Esophagus squamous epithelium (tissue), 5 donors: ENCODE measurements at places on chromosomes 13 and 19.

DNA sequence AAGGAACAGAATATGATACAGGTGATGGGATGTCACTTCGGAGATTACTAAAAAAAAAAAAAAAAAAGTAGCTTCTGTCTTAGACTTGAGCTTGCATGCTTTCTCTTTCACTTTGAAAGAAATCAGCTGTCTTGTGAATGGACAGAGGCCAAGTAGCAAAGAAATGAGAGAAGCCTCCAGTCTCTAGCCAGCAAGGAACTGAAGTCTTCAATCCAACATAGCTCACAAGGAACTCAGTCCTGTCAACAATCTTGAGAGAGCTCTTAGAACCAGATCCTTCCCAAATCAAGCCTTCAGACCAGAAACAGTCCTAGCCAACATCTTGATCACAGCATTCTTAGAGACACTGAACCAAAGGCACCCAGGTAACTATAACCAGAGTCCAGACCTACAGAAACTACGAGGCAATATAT, 7.7 kb downstream of the N4BP2L2 start:
- DNase-seq = no peak

GRCh38 chr13:98977568-98978265, at the start of gene DOCK9:
Gene DOCK9 (minus strand): TSS chr13:98978064. CDS start chr13:98977909, 155 bp downstream.
- no peak for DNase-seq

DNA sequence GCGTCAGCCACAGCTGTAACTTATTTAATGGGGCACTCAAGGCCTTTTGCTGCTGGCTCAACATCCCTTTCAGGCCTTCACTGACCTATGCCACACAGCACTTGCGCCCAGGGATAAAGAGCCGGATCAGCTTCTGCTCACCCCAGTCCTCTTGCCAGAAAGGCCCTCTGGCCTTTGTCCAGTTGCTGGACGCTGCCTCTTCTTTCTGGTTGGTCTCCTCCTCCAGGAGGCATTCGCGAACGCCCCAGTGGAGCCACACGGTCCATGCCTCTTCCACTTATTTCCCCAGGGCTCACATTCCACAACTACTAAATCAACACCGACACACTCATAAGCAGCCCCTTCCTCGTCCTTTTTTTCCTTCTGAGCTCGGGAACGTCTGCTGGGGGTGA, 3.7 kb upstream of the ZNF329 start:
- no peak for DNase-seq

DNA sequence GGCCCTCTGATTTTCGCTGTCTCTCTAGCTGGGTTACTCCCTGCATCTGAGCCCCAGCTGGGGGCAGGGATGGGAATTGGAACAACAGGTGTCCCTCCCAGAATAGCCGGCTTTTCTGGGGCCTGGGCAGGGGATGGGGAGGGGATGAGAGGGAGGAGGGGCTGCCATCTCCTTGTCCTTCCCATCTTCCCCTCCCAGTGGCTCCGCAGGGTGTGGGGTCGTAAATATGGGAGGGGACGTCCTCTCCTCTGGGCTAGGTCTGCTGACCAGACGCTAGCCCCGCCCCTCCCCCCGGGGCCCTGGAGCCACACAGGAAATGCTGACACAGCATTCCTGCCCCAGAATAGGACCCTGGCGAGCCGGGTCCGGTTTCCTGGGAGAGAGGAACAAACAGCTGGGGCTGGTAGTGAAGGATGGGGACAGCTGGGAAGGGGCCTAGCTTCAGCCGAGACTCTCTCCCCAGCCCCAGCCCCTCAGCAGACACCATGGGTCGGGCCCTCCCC, 1.1 kb downstream of the RYR1 start:
- no peak for DNase-seq

DNA sequence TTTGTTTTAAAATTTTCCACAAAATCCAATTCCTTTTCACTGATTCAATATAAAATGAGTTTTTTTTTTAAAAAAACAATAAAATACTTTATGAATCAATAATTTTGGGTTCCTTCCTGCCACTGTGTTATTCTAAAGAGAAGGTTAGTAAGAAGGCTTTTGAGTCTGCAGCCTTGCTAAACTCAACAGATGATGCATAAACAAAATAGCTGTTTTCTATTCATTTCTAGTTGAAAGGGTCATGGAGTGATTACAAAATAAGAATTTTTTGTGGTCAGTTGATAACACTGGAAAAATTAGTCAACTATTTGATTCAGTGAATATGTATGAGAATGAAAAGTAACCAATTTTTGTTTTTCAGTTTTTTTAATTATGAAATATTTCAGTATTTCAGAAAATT, 169.9 kb downstream of the VWA8 start:
- DNase-seq = no peak

DNA sequence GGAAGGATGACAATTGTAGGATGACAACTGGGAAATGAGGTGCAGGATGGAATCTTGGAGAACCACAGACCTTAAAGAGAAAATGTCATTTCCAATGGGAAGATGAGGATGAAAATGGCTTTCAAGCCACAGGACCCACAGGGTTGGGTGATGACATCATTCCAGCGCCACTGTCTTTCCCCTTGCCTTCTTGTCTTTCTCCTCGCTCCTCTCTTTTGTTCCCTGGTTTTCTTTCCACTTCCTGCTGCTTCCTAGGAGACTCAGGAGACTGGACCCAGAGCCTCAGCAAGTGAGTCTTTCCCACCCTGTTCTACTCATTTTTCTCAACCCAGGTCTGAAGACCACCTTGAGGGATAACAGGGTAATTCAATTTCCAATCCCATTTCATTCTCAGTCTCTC, 548.8 kb downstream of the FGF9 start:
- DNase-seq = no peak

- DNase-seq = no peak
Observed at GRCh38 chr13:30481241-30481760, 15.6 kb upstream of the HMGB1 start.

DNA sequence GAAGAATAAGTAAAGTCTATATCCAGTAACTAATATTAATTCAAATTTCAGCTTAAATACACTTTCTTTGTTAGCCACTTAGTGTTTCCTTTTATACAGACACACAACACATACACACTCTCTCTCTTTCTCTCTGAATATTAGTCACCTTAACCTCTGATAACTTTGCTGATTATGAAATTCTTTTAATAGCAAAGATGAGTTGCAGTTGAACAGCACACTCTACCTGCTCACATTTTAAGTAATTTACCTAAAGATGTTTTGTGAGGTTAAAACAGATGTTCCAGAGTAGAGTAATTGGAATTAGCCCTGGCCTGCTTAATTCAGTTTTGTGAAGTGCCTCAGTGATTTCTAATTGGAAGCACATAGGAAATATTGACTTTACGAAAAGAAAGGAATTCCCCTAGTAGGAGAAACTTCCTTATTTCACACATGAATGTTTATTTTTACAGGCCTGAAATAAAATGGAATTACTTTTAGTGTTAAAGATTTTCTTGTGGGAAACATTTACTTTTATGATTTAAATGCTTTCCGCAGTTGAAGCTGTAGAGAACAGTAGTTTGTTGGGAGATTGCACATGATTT, 184.3 kb downstream of the MYO16 start:
- no peak for DNase-seq

DNA sequence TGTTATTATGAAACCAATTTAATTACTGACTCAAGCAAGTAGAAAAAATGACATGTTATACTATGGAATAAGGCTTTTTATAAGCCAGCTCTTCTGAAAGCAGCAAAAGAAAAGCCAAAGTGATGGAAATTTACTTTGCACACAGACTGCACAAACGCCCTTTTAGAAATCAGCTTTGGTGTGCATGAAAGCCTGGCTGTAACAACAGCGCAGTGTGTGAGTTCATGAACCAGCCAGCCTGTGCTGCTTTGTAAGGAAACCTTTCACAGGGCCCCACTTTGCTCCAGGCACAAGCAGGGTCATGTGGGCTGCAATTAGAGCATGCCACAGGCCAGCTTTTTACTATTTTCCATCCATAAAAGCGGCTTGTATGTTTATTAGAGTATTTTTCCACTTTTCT, 13.6 kb upstream of the IFT88 start:
- no peak for DNase-seq

GRCh38 chr13:50453188-50453587, 390.3 kb downstream of the DLEU7 start:
- no peak for DNase-seq

- DNase-seq = no peak
Observed at GRCh38 chr13:94079876-94080275, 399.6 kb downstream of the DCT start.

DNA sequence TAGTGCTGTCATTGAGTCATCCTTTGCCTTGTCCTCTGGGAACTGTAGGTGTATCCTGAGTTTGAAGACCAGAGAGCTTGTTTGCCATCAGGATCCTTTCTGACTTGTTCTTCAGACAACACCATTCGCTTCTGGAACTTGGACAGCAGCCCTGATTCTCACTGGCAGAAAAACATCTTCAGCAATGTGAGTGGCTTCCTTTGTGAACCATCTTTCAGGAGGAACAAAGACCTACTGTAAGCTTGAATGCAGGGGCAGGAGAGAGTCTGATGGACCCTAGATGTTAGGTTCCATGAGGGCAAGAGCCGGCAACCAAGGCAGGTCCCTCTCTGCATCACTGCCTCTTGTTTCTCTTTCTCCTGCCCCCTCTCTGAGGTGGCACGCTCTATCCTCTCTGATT, 26.7 kb downstream of the WDR62 start:
- DNase-seq = no peak

DNA sequence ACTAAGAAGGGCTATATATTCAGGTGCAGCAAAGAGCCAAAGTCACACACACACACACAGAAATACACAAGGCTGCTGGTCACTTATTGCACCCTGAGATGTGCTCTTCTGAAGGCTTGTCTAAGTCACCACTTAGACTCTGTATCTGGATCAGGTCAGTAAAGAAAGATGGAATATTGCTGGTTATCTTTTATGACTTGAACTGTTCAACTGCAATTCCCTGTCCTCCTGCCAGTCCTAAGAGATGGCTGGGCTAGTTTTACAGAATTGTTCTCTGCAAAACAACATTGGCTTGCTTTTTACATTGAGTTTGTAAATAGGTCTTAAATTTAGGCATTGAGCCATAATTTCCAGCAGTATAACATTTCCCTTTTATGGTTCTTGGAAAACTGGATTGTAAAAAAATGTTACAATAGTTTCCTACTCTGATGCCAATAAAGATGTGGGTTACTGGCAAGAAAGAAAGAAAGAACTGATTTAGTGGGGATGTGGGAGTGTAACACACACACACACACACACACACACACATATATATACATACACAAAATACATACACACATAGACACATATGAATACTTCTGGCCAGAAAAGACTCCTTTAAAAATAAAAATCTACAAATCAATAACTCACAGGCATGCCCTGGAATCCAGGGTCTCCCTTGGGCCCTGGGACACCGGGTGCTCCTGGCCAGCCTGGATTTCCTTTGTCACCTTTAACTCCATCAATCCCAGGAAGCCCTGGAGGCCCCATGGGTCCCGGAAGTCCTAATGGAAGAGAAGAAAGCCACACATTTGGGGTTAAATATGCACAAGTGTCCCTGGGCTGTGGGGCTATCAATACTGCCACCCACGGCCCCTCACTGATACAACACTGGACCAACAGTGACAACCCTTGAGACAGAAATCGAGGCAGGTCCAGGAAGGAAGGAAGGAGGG, 137.7 kb downstream of the COL4A1 start:
- DNase-seq = no peak

DNA sequence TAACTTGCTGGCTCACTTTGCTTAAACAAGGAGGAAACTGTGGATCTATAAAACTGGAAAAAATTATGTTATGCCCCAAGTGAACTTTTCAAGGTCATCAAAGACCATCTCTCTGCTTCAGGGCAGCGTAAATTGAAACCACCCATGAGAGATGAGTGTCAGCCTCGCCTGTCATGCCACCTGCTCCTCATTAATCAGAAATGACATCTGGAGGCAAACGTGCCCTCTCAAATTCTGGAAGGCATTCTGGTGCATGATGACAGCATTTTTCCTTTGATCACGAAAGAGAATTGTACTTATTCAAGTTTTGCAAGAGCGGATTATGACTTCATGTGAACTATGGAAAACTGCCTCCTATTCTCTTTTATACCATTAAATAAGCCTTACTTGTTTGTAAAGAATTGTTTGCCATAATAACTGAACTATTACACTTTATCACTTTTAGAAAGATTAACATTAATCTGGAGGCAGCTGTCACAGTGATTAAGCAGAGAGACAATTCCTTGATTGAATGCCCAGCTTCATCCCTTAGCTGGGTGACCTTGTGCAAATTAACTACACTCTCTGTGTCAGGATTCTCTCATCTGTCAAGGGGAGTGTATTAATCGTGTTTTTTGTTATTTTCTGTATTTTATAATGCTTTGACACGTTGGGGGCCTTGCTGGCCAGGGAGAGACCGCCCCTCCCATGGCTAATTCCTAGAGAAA, 17.0 kb upstream of the SACS start:
- DNase-seq = no peak

DNA sequence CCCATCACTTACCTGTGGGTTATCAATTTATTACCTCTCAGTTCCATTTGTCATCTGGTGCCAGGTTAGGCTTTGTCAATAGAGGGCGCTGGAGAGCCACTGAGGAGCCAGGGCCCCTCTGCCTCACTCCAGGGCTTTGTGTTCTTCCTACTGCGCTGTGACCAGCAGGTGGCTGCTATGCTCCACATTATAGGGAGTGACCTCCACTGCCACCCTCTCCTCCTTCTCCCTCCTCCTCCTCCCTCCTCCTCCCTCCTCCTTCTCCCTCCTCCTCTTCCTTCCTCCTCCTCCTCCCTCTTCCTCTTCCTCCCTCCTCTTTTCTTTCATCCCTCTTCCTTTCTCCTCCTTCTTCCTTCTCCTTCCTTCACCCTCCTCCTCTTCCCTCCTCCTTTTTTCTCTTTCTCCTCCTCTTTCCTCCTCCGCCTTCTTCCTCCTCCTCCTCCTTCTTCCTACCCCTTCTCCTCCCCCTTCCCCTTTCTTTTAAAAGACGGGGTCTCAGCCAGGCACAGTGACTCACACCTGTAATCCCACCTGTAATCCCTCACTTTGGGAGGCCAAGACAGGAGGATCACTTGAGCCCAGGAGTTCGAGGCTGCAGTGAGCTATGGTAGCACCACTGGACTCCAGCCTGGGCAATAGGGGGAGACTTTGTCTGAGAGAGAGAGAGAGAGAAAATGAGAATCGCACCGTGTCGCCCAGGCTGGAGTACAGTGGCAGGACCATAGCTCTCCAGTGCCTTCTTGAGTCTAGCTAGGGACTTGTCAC, 10.3 kb upstream of the ZBTB32 start:
- peak; percentile 51 for DNase-seq

- no peak for DNase-seq
Observed at GRCh38 chr13:99978799-99979452, 2.7 kb upstream of the ZIC2 start.

DNA sequence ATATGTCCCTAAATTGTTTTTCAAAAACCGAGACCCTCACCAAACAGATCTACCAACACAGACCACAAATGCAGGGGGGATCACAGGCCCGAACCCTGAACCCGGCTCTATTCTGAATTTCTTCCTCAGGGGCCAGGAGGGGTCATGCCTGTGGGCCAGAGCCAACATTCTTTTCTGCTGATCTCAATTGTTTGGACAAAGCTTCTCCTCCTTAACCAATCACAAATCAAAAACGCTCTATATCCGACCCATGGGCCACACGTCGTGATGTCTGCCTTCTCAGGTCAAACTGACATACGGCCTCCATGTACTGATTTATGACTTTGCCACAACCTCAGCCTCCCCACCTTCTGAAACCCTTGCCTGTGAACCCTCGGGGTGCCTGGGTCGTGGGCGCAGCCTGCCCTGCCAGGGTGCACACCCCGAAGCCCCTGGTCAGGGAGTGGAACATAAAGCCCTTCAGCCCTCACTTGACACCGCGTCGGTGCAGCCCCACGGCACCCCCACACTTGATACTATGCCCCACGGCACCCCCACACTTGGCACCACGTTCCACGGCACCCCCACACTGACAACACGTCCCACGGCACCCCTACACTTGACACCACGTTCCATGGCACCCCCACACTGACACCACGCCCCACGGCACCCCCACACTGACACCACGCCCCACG, 58.4 kb upstream of the C13orf46 start:
- no peak for DNase-seq
